ENCODE measurements at places on chromosomes 1 and 21.

DNA sequence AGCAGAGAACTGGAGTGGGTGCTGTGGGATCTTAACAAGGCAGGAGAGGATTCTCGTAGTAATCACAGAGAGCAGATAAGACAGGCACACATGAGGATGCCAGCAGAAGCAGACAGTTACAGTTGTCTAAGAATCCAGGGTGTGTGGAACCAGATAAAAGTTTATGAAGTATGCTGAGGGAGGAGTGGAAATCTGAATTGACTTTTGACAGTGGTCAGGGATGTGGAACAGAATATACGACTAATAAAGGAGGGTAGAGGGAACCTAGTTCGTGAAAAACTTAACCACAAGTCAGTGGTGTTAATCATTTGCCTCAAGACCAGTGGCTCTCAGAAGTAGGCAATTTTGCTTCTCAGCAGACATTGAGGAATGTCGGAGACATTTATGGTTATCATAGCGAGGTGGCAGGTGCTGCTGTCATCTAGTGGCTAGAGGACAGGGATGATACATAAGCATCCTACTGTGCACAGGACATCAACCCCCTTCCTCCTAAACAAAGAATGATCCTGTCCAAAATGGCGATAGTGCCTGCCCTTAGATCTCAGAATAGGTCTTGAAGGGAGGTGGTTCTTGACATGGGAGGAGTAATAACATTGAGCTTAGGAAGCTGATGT is 3.0 kb downstream of the LRRC8D start:
- no peak for DNase-seq

GRCh38 chr1:91670781-91671180 is 170.1 kb downstream of the CDC7 start:
- DNase-seq = no peak

DNA sequence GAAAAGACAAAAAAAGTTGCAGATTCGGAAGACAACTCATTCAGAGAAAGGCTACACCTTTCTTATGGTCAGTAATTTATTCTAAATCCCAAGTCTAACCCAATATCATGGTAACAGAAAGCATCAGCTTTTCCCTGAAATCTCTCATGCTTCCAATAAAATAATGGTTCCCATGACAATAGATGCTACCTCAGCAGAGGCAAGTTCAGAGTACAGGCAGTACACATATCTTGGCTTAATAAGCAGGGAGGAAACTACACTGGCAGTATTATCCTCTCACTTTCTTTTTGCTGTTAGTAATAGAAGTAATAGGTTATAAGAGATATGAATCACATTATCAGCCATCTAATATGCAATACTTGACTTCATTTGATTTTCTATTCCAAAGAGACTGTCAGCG is 137.1 kb downstream of the DPYD start:
- no peak for DNase-seq

DNA sequence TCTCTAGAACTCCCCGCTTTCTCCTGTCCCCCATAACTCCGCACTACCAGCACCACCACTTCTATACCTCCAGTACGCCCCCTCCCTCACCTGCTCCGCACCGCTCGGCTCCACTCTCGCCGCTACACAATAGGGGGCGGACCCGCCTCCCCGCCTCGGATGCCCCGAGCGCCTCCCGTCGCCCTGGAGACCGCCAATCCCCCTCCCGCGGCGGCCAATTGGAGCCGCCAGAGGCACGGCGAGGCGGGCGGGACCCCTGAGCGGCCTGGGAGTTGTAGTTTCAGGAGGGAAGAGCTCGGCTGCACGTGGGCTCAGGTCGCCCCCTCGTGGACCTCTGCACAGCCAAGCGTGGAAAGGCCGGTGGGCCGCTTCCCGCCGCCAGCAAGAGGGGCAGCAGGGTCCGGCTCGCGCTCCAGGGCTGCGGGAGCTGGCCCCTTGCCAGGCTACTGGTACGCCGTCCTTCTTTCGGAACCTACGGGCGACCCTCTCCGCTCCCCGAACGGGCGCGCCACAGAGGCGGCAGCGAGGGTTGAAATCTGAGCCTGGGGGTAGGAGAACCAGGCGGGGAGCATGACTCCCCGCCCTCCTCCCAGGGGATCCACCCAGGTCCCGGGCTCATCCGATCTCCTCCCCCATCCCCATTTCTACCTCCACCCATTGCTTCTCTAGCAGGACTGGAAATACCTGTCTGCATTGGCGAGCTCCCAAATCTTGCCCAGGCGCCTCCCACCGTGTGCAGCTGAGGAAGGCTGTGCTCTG is at the start of gene IGSF9:
IGSF9 (minus strand) TSS at position 131 of the 759 bp plus-strand sequence. CDS start 2,159 bp downstream, outside the sequence.
- DNase-seq = peak; percentile 94

DNA sequence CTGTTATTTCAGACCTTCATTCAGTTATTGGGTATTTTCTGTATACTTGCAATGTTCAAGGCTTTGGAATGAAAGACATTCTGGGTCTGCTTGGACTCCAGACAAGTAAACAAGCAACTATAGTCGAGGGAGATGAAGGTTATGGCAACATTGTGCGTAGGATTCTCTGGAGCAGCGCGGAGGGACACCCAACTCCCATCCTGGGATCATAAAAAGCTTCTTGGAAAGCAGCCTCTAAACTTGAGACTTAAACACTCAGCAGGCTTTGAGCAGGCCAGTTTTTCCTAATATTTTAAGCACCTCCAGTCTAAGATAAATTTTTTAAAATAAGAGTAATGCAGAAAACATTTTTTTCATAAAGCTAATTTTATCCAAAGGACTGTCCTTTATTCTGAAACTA is 7.6 kb upstream of the LYST start:
- DNase-seq = no peak

Data from NCI-H510A (cell line).